Stimulated activated CD8-positive, alpha-beta memory T cell treated with anti-CD3 and anti-CD28 coated beads, Interleukin-7, amount 100 ng/mL, for 4 hours (primary cell): ENCODE measurements at places on chromosomes 5 and 9.

- DNase-seq = no peak
These were observed 267.6 kb downstream of the TRIM32 start for GRCh38 chr9:116954731-116955130.

GRCh38 chr9:99867536-99867935 is 38.9 kb upstream of the STX17 start:
- no peak for DNase-seq

DNA sequence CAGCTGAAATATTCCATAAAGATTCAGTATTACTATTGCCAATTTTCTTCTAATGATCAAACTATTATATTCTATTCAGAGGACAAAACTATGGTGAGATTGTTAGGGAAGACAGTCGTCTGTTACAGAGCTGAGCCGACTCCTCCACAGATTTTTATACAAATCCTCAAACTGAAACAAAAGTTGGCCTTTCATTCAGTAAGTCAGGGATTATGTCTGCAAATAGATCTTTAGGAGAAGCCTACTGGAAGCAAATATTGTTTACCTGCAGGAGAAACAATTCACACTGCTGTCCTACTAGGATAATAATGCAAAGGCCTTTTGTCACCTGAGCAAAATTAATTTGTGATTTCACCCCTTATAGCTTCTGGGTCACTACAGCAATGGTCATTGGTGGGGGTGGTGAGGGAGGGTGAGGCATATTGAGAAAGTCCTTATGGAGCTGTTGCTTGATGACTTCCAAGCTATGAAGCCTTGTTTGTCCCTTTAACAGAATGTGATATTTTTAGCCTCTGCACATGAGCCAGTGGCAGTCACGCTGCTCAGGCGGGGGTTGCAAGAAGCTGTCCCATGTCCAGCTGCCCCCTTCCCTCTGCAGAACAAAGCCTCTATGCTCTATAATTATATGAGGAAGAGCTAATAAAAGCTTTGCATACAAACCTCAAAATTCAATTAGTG is 200.5 kb upstream of the KLF9 start:
- no peak for DNase-seq

- peak; percentile 40 for DNase-seq
These were observed at the start of gene PPP2R2B for GRCh38 chr5:146878476-146879172. Gene PPP2R2B (minus strand): TSS chr5:146878757.

DNA sequence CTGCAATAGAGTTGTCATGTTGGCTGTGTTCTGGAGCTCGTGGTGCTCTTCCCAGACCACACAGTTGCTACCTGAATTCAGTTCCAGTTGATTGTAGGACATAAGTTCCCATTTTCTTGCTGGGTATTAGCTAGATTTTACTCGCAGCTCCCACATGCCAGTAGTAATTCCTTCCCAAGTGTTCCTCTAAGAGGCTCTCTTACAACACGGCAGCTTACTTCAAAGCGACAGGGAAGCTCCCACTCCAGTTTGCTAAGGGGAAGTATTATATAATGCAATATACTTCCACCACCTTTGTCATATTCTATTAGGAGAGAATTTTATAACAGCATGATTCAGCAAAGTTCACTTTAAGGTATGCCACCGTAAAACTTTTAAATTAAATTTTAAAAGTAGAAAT is 623.0 kb downstream of the SLCO4C1 start:
- no peak for DNase-seq

GRCh38 chr9:20209391-20210340 is 412.6 kb downstream of the MLLT3 start:
- DNase-seq = peak; percentile 58

- no peak for DNase-seq
These were observed 445.4 kb upstream of the ITGA1 start for GRCh38 chr5:52342361-52342760.

- DNase-seq = no peak
These were observed 13.5 kb downstream of the ARL14EPL start for GRCh38 chr5:116045821-116046220.

GRCh38 chr5:92879806-92880543 is 701.0 kb downstream of the NR2F1-AS1 start:
- DNase-seq = no peak

- no peak for DNase-seq
These were observed 40.2 kb upstream of the TRIM32 start for GRCh38 chr9:116646661-116647514.
